RWPE2 (cell line): ENCODE measurements at places on chromosomes 13 and 19.

- no peak for DNase-seq
These were observed 15.5 kb upstream of the RASA3 start for GRCh38 chr13:114147803-114148520.

DNA sequence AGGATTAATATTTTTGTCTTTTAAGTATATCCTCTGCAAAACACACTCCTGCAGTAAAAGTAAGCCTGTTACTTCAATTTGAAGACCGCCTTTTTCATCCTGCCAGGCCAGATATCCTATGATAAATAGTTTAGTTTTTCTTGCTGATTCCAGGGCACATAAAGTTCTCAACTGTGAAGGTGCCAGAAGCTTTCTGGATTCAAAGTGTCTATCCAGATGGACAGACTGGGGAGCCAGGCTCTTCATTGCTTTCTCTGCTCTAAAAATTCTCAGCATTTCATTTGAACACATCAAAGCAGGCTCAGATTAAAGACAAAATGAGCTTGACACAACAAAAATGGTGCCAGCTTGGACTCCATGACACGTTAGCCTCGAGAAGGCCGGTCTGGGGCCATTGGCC lies 53.6 kb upstream of the UBL3 start:
- DNase-seq = no peak

GRCh38 chr19:39941615-39942365 lies 7.4 kb upstream of the FCGBP start:
- DNase-seq = no peak

GRCh38 chr13:64293923-64294322 lies 2878.3 kb upstream of the PCDH20 start:
- no peak for DNase-seq

DNA sequence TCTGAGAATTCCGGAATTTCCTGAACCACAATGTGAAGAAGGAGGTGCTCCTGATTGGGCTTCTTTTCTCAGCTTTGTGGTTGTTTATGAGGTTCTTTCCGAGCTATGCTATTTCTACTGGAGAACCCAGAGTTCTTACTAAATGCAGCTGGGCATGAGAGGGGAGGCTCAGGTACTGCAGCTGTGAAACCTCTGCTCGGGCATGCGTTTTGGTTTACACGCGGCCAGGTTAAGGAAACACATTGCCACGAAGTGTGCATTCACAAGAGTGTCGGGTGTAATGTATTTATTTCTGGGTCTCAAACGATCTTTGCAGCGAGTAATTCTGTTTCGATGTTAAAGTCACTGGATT lies 661 bp upstream of the MIR17HG start:
- DNase-seq = no peak

- no peak for DNase-seq
These were observed 11.2 kb upstream of the N4BP2L2 start for GRCh38 chr13:32549788-32550187.

DNA sequence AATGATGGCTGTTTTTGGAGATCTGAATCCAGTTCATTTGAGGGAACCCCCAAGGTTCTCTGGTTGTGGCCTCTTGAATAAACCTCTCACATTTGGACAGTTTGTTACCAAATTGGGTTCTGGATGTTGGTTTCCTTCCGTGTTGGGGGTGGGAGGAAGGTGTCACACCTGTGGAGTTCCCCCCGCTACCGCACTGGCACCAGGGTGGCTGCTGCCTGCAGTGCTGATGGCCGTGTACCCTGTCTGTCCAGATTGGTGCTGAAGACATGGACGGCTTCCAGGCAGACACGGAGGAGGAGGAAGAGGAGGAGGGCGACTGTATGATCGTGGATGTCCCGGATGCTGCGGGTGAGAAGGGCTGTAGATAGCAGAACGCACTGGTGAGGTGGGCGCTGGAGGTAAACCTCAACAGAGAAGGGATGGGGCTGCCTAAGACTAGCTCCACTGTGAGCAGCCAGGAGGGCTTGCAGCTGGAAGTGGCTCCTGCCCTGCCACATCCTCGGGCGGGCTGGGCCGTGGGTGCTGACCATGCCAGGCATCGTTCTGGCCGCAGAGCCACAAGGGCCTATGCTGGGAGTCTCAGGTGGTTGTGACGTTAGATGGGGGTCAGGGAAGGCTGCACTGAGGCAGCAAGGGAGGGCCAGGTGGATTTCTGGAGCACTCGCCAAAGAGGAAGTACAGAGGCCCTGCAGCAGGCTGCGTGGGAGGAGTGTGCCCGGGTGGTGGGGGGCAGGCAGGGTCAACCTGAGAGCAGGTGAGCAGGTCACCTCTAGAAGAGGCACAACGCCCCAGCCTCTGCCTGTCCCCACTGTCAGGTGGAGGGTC lies 15.4 kb downstream of the UBXN6 start:
- no peak for DNase-seq

- DNase-seq = no peak
These were observed 184.4 kb downstream of the NALCN start for GRCh38 chr13:101231751-101232428.

DNA sequence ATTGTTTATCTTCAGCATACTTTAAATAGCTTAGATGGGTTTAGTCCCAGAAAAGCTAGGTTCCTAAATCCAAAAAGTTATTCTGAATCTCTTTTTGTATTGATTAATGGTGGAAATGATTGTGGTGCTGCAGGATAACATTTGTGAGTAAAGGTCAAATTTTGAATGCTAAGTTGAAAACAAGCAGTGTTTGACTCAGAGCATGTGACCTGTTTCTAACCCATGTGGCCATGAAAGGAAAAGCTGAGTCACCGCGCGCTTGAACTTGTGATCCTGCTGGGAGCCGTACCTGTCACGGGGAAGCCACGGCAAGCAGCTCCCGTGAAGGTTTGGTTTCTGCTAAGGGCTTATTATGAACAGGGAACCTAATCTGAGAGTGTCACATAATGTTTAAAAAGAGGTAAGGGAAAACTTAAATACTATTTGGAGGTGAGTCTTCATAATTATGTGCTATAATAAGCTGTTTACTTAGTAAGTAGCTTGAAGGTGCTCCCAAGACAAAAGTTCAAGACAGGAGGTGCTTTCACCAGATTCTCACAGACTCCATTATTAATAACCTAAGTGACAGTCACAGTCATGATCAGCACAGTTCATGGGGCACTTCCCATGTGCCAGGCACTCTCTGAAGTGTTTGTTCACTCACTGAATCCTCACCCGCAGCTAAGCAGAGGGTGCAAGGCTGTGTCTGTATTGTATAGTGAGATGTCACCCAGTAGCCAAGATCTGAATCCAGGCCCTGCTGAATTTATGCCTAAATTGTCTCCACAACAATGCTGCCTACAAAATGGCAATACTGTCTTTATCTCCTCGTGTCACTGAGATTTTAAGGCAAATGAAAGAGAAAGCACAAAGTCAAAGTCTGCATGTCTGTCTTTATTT lies 286.5 kb downstream of the MYO16 start:
- peak; percentile 85 for DNase-seq

- no peak for DNase-seq
These were observed 16.0 kb upstream of the EMC10 start for GRCh38 chr19:50460161-50460765.

DNA sequence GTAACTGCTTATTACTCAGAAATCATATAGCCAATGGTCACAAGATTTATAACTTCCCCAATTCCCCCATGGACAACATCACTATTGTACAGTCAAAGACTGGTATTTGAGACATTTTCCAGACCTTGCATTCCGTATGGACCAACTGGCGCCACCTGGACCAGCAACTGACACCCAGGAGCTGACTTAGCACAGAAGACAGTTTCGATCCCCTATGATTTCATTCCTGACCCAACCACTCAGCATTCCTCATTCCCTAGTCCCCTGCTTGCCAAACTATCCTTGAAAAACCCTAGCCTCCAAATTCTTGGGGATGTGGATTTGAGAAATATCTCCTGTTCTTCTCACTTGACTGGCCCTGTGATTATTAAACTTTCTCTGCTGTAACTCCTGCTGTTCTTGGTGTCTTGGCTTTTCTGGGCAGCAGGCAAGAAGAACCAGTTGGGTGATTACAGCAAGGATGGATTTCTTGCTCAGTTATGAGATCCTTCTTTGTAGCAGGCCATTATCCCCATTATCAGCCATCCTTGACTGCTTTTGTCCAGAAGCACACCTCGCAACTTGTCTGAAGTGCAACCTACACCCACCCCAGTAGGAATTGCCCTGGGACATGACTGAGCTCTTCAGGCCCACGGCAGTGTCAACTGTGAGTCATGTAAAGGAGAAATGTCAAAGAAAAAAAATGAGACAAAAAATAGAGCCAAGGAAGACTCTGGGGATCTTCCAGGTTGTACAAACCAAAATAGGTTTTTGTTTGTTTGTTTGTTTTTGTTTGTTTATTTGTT lies 13.7 kb upstream of the MAP3K10 start:
- DNase-seq = no peak

GRCh38 chr13:79736356-79736755 lies 255.4 kb downstream of the NDFIP2 start:
- no peak for DNase-seq

GRCh38 chr19:46350758-46351159 lies 3.9 kb downstream of the PPP5C start:
- no peak for DNase-seq

- no peak for DNase-seq
These were observed 6.7 kb upstream of the FCGBP start for GRCh38 chr19:39941151-39941550.

GRCh38 chr13:51632591-51633362 lies 48.5 kb downstream of the WDFY2 start:
- no peak for DNase-seq

- no peak for DNase-seq
These were observed 7.7 kb downstream of the AP1M1 start for GRCh38 chr19:16205205-16206045.

GRCh38 chr19:38019396-38019724 lies 112.4 kb downstream of the SIPA1L3 start:
- DNase-seq = no peak

GRCh38 chr13:113950451-113951245 lies 23.2 kb downstream of the C13orf46 start:
- DNase-seq = no peak

DNA sequence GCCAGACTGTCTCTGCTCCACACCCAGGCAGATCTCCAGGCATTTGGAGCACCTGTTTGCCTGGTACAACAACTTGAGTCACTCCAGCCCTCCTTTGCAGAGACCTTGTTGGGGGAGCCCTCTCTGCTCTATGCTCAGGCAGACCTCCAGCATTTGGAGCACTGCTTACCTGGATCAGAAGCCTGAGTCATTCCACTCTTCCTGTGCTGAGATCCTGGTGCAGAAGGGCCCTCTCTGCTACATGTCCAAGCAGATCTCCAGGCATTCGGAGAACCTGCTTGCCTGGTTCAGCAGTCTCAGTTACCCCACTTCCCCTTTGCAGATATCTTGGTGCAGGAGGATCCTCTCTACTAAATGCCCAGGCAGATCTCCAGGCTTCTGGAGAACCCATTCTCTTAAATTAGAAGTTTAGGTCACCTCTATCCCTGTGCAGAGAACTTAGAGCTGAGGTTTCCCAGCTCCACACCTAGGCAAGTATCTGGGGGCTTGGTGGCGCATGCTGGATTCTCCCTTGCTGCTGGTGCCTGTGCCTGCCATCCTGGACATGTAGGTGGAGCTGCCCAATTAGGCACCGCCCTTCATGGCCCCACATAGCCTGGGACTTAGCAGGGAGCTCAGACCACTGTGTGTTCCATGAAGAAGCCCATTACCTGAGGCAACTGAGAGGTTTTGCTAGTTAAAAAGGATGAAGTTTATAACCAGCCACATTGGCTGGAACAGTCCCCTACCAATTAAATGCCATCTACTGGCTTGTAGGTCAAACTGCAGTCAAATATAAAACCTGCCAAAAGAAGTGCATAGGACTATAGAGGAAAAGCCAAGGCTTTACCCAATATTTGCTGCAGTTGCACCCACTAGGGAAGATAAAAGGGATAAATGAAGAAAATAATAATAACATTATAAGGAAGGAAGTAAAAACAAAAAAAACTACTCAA lies 97.6 kb upstream of the SLITRK6 start:
- no peak for DNase-seq

- DNase-seq = no peak
These were observed 72.3 kb downstream of the KCTD12 start for GRCh38 chr13:76813891-76814290.

DNA sequence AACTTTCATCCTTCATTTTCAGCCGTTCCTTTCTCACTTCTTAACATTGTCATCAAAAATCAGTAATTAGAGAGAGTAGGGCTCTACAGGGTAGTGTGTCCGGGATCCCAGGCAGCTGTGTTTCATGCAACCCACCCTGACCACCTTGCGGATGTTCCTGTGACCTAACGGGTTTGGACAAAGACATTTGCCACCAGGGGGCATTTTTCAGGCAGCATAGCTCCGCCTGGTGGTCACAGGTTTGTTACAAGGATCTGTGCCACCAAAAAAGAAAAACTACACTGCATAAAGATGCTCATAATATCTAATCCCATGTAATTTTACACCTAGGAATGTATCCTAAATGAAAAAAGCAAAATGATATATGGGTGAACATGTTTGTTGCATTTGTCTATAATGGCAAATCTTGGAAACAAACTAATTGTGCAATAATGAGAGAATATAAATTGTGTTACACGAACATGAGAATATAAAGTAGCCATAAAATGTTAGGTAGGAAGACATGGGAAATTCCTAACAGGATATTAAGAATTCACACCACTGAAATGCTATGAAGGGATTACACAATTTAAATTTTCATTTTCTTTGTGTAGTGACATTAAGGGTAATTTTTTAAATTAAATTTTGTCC lies 123.0 kb downstream of the SLC7A1 start:
- no peak for DNase-seq

DNA sequence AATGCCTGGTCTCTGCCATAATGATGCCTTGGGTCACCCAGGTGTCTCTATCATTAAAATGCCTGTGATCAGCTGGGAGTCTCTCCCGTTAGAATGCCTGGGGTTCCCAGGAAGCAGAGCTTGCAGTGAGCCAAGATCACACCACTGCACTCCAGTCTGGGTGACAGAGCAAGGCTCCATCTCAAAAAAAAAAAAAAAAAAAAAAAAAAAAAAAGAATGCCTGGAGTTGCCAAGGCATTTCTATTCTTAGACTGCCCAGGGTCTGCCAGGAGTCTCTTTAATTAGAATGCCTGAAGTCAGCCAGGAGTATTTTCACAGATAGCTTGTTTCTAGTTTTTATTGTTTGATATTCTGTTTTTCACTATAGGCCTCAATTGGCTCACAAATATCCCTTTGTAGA lies 1552.5 kb downstream of the UQCRFS1 start:
- DNase-seq = no peak

- DNase-seq = no peak
These were observed 45.2 kb upstream of the HMGB1 start for GRCh38 chr13:30510811-30511371.

DNA sequence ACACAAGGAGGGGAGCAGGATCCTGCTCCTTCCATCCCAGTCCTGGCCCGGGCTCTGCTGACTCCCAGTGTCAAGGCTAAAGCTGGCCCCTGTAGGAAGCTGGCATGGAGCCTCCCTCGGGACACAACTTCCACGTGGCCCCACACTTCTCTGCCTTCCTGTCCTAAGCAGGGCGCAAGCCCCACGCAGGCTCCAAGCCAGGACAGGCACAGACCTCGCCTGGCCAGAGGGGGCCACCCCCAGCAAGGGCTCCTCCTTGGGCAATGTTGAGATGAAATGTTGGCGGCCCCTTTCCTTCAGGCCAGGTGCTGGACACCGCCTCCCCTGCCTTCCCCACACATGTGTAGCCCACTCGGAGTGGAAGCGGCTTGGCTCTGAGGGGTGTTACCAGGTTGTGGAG lies 66.6 kb downstream of the COL4A1 start:
- DNase-seq = no peak
